ENCODE measurements at places on chromosomes 6 and 20.
A peak's percentile ranks its signal among the peaks of the same experiment; 100 is the strongest.

GRCh38 chr6:98487612-98488011 is 346.8 kb upstream of the POU3F2 start:
- DNase-seq, result no peak

DNA sequence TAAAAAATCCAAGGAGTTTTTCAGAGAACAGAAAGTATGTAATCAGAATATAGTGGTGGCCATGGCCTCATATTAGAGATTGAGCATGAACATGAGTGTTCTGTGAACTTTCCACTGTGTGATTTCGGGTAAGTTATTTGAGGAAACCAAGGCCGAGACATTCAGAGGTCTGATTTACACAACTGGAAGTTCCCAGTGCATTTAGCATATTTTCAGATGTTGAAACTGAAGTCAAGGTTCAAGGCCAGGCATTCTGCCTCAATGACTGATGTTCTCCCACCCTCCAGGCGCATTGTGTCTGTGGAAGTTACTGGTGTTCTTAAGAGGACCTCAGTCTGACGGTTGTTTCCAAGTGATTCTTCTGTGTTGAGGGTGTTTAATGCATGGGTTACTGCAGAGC is 26.2 kb downstream of the RNF144B start:
- DNase-seq, result no peak

GRCh38 chr6:25499615-25500235 is 152.3 kb upstream of the SCGN start:
- peak; percentile 64 for DNase-seq

- no peak for DNase-seq
These were observed 8.5 kb downstream of the CD164 start for GRCh38 chr6:109373762-109374161.

GRCh38 chr6:56091159-56091869 is 156.1 kb downstream of the COL21A1 start:
- DNase-seq, result no peak

- no peak for DNase-seq
These were observed 303.0 kb upstream of the GJE1 start for GRCh38 chr6:141829566-141830360.

- no peak for DNase-seq
These were observed 39.6 kb downstream of the HLA-F start for GRCh38 chr6:29762781-29763214.

DNA sequence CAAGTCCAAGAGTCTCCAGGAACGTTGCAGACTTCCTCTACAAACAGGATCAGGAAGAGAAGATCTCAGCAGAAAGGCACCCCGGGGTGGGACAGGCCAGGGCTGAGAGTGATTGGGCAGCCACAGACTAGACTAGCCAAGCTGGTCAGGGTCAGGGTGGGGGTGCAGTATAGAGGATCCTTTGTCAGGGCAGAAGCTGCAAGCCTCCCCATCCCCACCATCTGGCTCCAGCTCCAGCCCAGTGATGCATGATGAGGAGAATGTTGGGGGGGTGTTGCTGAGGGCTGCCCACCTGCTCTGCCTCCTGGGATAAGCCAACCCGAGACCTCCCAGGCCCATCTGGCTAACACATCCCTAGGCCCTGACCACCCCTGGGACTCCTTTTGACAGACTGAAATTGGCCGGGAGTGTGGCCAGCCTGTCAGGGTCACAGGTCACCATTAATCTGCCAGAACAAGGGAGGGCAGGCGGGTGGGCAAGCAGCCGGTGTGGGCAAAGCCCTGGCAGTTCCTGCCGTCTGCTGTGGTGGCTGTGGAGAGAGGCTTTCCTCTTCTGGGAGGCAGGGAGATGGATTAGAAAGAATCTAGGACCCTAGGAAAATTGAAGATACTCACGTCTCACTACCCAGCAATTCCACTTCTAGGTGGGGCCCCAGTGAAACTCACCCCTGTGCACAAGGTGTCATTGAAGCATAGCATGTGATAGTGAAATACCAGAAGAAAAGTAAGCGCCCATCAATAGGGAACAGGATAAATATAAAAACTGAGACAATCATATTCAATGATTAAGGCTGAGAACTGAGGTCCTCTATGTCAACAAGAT is 22.1 kb upstream of the SNTA1 start:
- peak; percentile 80 for DNase-seq

DNA sequence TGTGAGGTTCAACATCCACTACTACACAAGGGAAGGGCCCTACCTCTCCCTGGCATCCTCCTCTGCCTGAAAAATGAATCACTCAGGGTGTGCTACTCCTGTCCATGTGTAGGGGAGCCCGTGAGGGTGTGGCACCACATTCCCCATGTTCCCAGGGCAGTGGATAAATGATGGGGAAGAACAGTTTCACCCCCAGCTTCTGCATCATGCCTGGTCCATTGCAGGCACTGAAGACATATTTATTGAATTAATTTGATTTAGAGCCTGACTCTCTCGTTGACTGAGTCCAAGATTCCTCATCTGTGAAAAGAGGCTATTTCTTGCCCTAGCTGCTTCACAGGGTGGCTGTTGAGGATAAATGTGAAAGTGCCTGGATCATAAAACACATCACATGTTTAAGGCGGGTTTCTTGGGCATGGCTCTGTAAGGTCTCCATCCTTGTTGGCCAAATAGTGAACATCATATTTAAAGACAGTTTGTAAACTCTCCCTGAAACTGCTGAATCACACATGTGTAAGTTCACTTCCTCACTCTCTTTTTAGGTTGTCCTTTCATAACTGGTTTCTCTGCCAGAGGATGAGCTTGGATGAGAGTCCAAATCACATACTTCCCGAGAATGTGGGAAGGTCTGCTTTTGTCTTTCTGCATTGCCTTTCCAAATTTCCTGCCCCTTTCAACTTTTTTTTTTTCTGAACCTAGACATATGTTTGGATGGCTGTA is 79.7 kb upstream of the FYN start:
- DNase-seq, result no peak

GRCh38 chr6:95804847-95805541 is 210.8 kb upstream of the FUT9 start:
- DNase-seq, result no peak

GRCh38 chr6:36608788-36609563 is 14.8 kb downstream of the SRSF3 start:
- no peak for DNase-seq

- no peak for DNase-seq
These were observed 35.9 kb downstream of the LAMA2 start for GRCh38 chr6:128918886-128919285.

- no peak for DNase-seq
These were observed 2.8 kb upstream of the GINM1 start for GRCh38 chr6:149563203-149563927.
